Mesothelial cell of epicardium (in vitro differentiated cells): ENCODE measurements at places on chromosomes 5 and 9.

- no peak overlapping the region for H3K4me3 ChIP-seq
- H3K36me3 ChIP-seq: peaks cover 2% of the 10 kb centered on the region
- no peak for DNase-seq
These were observed 39.7 kb upstream of the NIPBL start for GRCh38 chr5:36836831-36837230.

GRCh38 chr9:17776735-17777134, 197.9 kb downstream of the SH3GL2 start:
- no peak for DNase-seq
- no peaks in the 10 kb centered on the region for H3K36me3 ChIP-seq
- no peaks in the 10 kb centered on the region for H3K4me1 ChIP-seq
- no peak overlapping the region for H3K4me3 ChIP-seq
- H3K27ac ChIP-seq: no peak overlapping the region
- peaks cover 36% of the 10 kb centered on the region for H3K27me3 ChIP-seq

DNA sequence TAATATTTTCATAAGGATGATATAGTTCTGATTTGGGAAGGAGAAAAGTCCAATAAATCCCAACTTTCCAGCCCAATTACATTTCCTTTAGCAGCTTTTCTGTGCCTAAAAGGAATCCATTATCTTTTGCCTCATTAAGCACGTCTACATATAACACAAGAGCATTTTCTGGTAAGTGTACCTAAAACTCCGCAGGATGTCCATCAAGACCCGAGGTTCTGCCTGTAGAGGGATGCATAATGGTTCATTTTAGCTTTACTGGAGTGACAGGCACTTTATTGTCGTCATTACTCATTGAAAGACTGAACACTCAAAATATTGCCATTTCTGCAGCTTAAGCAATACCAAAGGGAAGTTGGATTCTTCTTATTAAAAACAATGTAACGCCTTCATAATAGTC, 669.0 kb downstream of the PRELID2 start:
- DNase-seq: no peak
- H3K4me3 ChIP-seq: no peak overlapping the region
- H3K27me3 ChIP-seq: no peaks in the 10 kb centered on the region
- H3K36me3 ChIP-seq: no peaks in the 10 kb centered on the region

- H3K4me3 ChIP-seq: peak overlapping the region; percentile 69
- no peaks in the 10 kb centered on the region for H3K36me3 ChIP-seq
- DNase-seq: no peak
- H3K4me1 ChIP-seq: peaks cover 21% of the 10 kb centered on the region
- no peak overlapping the region for H3K27ac ChIP-seq
- H3K27me3 ChIP-seq: peaks cover 29% of the 10 kb centered on the region
These were observed 1.8 kb downstream of the ARRDC1 start for GRCh38 chr9:137607141-137607857.

DNA sequence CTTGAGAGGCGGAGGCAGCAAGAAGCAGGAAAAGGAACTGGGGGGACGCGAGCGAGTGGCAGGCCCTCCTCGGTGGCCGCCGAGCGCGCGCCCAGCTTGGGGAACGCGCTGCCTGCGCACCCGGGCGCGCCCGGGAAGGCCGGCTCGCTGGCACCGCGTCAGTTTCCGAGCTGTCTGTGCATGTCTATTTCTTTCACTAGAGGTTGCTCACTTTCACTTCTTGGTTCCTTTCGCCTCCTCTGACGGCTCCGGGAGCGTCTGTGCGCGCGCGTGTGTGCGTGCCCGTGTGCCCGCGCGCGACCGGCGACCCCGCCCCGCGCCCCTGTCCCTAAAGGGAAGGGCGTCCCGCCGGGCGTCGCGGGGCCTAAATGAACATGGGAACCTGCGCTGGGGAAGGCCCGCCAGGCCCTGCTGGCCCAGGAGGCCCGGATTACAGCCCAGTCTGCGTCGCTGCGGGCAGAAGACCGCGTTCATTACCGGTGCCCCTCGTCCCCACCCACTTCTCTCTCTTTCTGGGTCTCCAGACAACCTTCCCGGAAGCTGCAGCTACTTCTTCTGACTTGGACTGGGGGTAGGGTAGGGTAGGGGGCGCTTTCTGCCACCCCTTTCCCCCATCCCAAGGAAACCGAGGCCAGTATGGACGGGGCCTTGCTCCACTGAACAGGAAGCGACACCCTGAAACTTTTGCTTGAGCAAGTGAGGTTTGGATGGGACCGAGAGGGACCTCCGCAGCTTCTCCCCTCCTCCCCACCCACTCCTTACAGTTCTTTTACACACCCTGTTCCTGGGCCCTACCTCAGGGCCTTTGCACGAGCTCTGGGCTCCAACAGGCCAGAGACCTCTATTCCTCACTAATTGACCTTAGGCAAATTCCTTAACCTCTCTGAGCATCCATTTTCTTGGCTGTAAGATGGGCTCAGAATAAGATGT, 205.8 kb upstream of the IER5L start:
- peaks cover 16% of the 10 kb centered on the region for H3K4me1 ChIP-seq
- no peaks in the 10 kb centered on the region for H3K27me3 ChIP-seq
- peak overlapping the region; percentile 60 for H3K4me3 ChIP-seq
- peak overlapping the region; percentile 98 for H3K27ac ChIP-seq
- H3K36me3 ChIP-seq: no peaks in the 10 kb centered on the region
- peak; percentile 80 for DNase-seq
